Activated CD8-positive, alpha-beta memory T cell treated with anti-CD3 and anti-CD28 coated beads, Interleukin-2, amount 10 ng/mL, durations not matched to agents 7 days and 5 days (primary cell): ENCODE measurements at places on chromosomes 7 and 10. TPM values are rescaled to one million over a fixed set of nuclear protein-coding genes. Genes with fewer than 3 reads are reported as not detected.

Gene ZNF425
- 0.53 TPM for total RNA-seq

Gene ABCC2
- total RNA-seq, result 0.85 TPM

Gene NPC1L1
- total RNA-seq, result not detected

Gene SFTPA1
- not detected for total RNA-seq

Gene LLCFC1
- not detected for total RNA-seq

Gene TFEC
- 1.0 TPM for total RNA-seq

Gene TAS2R5
- 1.4 TPM for total RNA-seq

Gene HABP2
- not detected for total RNA-seq

Gene TAX1BP1
- total RNA-seq, result 70.9 TPM

Gene LEP
- not detected for total RNA-seq

Gene TRPV5
- total RNA-seq, result not detected

Gene SPRN
- total RNA-seq, result not detected

Gene LRRC18
- total RNA-seq, result not detected

Gene SPDYE9
- not detected for total RNA-seq

Gene AGR2
- not detected for total RNA-seq

Gene PPP3CB
- total RNA-seq, result 48.7 TPM

Gene ZNF485
- 1.1 TPM for total RNA-seq

Gene CAV2
- total RNA-seq, result not detected

Gene OR2A12
- total RNA-seq, result not detected

Gene USP6NL
- total RNA-seq, result 1.1 TPM

Gene NEUROG3
- not detected for total RNA-seq

Gene RHBDD2
- total RNA-seq, result 48.0 TPM

Gene EPDR1
- total RNA-seq, result 1.1 TPM

Gene PTPN20
- 1.1 TPM for total RNA-seq

Gene ETV1
- total RNA-seq, result 1.9 TPM

Gene AIFM2
- total RNA-seq, result 12.6 TPM

Gene CCL24
- total RNA-seq, result not detected

Gene CFAP43
- total RNA-seq, result not detected

Gene TNPO3
- total RNA-seq, result 55.8 TPM

Gene PRDX3
- 166 TPM for total RNA-seq

Gene HGF
- total RNA-seq, result not detected

Gene STOX1
- 0.29 TPM for total RNA-seq

Gene GJD4
- total RNA-seq, result not detected

Gene TMEM273
- total RNA-seq, result 44.9 TPM

Gene TNS3
- total RNA-seq, result 2.6 TPM

Gene ZNF736
- 28.7 TPM for total RNA-seq

Gene TBX20
- 0.14 TPM for total RNA-seq

Gene CYP26A1
- total RNA-seq, result not detected

Gene MYH16
- not detected for total RNA-seq
